AG10803 (cell line): ENCODE measurements at places on chromosomes 3 and 15.
A peak's percentile ranks its signal among the peaks of the same experiment; 100 is the strongest.

GRCh38 chr3:12356175-12356574 lies 67.3 kb downstream of the PPARG start:
- no peak for DNase-seq

GRCh38 chr3:43539321-43539720 lies 82.5 kb downstream of the ANO10 start:
- DNase-seq = no peak

- peak; percentile 79 for DNase-seq
Observed at GRCh38 chr3:38829404-38829803, 13.4 kb upstream of the SCN10A start.

- DNase-seq = no peak
Observed at GRCh38 chr3:123349566-123350435, 99.1 kb downstream of the ADCY5 start.

DNA sequence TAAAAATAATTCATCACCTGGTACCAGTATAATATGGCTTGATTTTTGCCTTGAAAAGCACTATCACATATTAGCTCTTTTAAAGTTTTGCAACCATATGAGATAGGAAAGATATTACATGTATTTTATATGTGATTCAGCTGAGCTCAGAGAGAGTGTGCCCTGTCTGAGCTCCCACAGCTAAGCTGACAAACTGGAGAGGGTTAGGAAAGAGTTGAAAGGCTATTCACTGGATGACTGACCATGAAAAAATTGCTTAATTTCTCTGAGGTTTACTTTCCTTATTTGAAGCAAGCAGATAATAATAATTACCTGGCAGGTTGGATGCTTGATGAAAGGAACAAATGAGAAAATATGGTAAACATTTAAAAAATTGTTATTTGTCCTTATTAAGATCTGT lies 97.4 kb upstream of the CCDC80 start:
- peak; percentile 42 for DNase-seq
